ENCODE measurements at places on chromosomes 16 and 17. TPM values are rescaled to one million over a fixed set of nuclear protein-coding genes. Genes with fewer than 3 reads are reported as not detected.

DNA sequence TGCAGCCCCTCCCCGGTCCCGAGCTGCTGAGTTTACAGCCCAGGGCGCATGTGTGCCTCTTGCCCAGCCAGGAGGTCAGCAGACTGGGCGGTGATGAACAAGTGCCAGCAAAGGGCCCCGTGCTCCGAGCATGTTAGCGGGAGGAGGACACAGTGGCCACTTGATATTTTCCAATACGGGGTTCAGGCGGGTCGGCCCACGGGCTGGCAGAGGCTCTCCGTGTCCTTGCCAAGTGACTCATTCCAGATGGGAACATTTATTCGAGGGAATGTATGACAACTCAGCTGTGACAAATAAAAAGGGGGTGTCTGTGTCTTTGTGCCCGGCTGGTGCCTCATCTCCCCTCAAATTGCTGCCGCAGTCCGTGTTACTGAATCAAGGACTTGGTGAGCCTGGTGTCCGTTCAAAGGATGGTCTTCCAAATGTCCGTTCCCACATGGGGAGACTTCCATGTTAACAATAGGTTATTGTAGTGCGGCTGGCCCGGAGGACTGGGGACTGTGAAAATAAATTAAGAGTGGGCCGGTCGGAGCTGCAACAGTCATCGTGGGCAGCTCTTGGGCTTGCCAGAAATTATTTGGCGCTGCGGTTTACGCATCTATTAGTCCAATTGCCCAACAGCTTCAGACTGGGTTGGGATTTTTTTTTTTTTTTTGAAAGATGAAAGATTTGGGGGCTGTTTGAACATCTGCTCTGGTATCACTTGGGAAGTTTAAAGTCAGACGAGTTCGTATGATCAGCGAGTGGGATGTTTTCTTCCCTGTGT, 174.0 kb upstream of the CIBAR2 start:
- H3K4me1 ChIP-seq, result no peaks in the 10 kb centered on the region
- no peak overlapping the region for H3K4me3 ChIP-seq
- no peak overlapping the region for H3K27ac ChIP-seq

- no peak overlapping the region for H3K4me3 ChIP-seq
- H3K4me1 ChIP-seq, result peaks cover 86% of the 10 kb centered on the region
- DNase-seq, result no peak
- peak overlapping the region; percentile 99 for H3K27ac ChIP-seq
- no peaks in the 10 kb centered on the region for H3K27me3 ChIP-seq
These were observed 20.0 kb downstream of the KSR1 start for GRCh38 chr17:27475981-27476895.

- DNase-seq, result no peak
- no peak overlapping the region for H3K4me3 ChIP-seq
- H3K27me3 ChIP-seq, result no peaks in the 10 kb centered on the region
- H3K27ac ChIP-seq, result no peak overlapping the region
- H3K4me1 ChIP-seq, result no peaks in the 10 kb centered on the region
These were observed 34.8 kb downstream of the MYH13 start for GRCh38 chr17:10337976-10338375.

DNA sequence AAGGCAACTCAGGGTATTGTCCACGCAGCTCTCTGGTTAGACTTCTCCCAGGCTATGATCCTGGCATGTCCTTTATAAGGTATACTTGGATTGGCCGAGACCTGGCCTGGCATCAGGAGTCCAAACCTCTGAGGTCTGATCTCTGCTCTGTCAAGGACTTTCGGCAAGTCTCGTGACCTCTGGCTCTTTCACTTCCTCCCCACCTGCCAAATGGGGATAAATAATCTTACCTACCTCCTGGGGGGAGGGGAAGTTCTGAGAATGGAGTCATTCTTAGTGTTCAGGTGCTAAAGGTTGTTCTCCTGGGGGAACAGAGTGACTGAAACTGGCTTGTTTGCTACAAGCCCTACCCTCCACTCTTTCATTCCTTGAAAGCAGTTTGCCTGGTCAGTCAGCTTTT, 7.6 kb downstream of the ATXN1L start:
- H3K4me1 ChIP-seq, result peaks cover 29% of the 10 kb centered on the region
- H3K4me3 ChIP-seq, result no peak overlapping the region
- no peak overlapping the region for H3K27ac ChIP-seq
- H3K27me3 ChIP-seq, result no peaks in the 10 kb centered on the region
- no peak for DNase-seq

- H3K36me3 ChIP-seq, result no peaks in the 10 kb centered on the region
- no peak overlapping the region for H3K4me3 ChIP-seq
These were observed 169.3 kb downstream of the CYB561 start for GRCh38 chr17:63276821-63277220.

Gene CA5A
- total RNA-seq, result not detected

GRCh38 chr16:56048425-56049105, 142.7 kb upstream of the GNAO1 start:
- peaks cover 6% of the 10 kb centered on the region for H3K4me1 ChIP-seq
- no peak for DNase-seq
- peak overlapping the region; percentile 61 for H3K4me3 ChIP-seq
- peaks cover 26% of the 10 kb centered on the region for H3K27me3 ChIP-seq
- H3K36me3 ChIP-seq, result no peaks in the 10 kb centered on the region

DNA sequence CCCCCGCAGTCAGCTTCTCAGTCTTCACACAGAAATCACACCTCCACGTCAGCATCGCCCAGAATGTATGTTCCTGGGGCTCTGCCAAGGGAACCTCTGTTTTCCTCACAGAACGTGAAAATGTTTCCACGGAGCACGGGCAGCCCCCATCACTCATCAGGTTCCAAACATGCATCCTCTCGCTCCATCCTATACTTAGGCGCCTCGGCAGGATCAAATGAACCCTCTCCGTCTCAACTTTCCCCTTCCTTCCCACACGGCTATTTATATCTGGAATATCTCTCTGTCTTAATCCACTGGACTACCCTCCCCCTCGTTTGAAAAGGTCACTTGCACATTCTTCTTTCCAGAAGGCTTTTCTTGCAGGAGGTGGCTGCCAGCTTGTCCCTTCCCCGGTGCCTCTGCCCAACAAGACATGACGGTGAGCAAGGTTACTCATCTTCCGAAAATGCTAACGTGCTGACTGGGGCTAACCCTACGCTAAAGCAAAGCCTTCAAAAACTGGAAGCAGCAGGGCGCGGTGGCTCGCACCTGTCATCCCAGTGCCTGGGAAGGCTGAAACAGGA, 21.6 kb downstream of the NXN start:
- H3K36me3 ChIP-seq, result no peaks in the 10 kb centered on the region
- no peak overlapping the region for H3K27ac ChIP-seq
- peaks cover 13% of the 10 kb centered on the region for H3K27me3 ChIP-seq
- no peak overlapping the region for H3K4me3 ChIP-seq
- H3K4me1 ChIP-seq, result no peaks in the 10 kb centered on the region
- no peak for DNase-seq

GRCh38 chr16:10325783-10326543, 59.9 kb upstream of the ATF7IP2 start:
- H3K36me3 ChIP-seq, result peaks cover 7% of the 10 kb centered on the region
- no peak overlapping the region for H3K4me3 ChIP-seq
- no peaks in the 10 kb centered on the region for H3K27me3 ChIP-seq
- H3K27ac ChIP-seq, result no peak overlapping the region
- no peak for DNase-seq

DNA sequence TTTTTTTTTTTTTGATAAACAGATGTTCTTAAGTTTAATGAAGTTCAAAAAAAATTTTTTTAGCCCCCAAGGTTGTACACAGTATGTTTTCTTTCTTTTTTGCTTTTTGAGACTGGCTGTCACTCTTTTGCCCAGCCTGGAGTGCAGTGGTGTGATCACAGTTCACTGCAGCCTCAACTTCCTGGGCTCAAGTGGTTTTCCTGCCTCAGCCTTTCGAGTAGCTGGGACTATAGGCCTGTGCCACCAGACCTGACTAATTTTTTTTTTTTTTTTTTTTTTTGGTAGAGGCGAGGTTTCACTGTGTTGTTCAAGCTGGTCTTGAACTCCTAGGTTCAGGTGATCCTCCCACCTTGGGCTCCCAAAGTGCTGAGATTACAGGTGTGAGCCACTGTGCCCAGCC, 12.8 kb downstream of the ITGAE start:
- H3K27ac ChIP-seq, result no peak overlapping the region
- H3K27me3 ChIP-seq, result peaks cover 21% of the 10 kb centered on the region
- no peak for DNase-seq
- peaks cover 21% of the 10 kb centered on the region for H3K4me1 ChIP-seq

Gene DUS2
- total RNA-seq, result 25.2 TPM

- no peaks in the 10 kb centered on the region for H3K36me3 ChIP-seq
- H3K27me3 ChIP-seq, result no peaks in the 10 kb centered on the region
- H3K4me1 ChIP-seq, result no peaks in the 10 kb centered on the region
These were observed 70.3 kb downstream of the DNAH9 start for GRCh38 chr17:11668618-11669017.

- peaks cover 56% of the 10 kb centered on the region for H3K4me1 ChIP-seq
- peak overlapping the region; percentile 66 for H3K4me3 ChIP-seq
- peak overlapping the region; percentile 71 for H3K27ac ChIP-seq
- no peak for DNase-seq
These were observed 4.1 kb downstream of the MMP25 start for GRCh38 chr16:3050487-3050886.

DNA sequence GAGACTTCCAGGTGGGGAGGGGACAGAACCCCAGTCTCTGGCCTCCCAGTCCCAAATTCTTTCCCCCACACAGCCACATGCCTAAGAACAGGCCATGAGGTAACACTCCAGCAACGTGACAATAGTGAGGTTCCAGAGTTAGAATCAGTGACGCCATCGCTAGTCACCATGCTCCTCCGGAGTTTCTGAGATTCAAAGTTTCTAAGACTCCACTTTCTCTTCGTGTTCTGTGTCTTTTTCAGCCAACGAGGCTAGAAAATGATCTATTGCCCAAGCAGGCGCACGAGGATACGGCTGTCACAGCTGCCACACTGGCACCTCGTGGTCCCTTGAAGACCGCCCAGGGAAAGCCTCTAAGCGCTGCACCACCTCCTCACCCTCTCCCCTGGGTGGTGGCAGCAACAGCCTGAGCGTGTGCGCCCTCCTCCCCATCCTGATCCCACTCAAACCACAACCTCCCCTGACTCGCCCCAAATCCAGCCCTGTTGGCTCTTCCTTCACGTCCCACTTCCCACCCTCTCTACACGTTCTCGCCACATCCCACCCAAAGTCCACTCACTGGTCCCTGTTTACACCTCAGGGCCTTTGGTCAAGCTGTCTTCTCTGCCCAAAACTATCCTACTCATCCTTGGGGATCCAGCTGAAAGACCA, 1.0 kb downstream of the MCRIP1 start:
- no peaks in the 10 kb centered on the region for H3K27me3 ChIP-seq
- H3K27ac ChIP-seq, result peak overlapping the region; percentile 97
- peak overlapping the region; percentile 98 for H3K4me3 ChIP-seq

DNA sequence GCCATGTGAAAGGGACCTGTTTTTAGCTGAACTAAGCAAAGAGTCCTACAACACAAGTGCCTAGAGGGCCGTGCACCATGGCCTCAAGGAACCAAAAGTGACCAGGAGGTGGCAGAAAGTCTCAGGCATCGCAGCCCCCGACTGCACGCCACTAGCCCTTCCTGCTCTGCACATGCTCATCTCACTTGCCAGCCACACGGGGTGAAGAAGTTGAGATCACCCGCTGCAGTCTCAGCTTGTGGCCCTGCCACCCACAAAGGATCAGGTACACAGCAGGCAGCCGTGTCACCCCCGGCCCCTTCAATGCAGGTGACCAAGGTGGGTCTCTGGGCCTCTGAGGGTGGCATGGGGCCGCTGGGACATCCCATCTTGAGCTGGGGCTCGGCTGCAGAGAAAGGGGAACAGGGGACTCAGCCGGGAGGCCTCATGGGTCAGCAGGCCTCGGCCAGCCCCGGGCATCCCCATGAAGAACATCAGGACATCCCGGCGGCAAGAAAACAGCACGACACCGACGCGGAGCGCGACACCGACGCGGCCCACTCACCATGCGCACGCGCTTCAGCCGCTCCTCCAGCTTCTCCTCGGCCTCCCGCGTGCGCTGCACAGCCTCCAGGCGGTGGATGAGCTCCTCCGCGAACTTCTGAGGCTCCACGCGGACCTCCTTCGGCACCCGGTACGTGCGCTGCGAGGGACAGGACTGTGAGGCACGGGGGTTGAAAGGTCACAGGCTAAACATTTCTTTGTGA, 21.0 kb downstream of the PDIA2 start:
- no peak for DNase-seq
- no peak overlapping the region for H3K4me3 ChIP-seq
- H3K27ac ChIP-seq, result no peak overlapping the region
- H3K36me3 ChIP-seq, result peaks cover 1% of the 10 kb centered on the region

- peak; percentile 78 for DNase-seq
- peak within 1 kb of the TSS; percentile 72 for H3K4me3 ChIP-seq
- peak within 1 kb of the TSS; percentile 78 for H3K27ac ChIP-seq
- peaks cover 38% of the 10 kb centered on the region for H3K4me1 ChIP-seq
These were observed at the start of gene LASP1NB for GRCh38 chr17:38925263-38925995. Gene LASP1NB, plus strand, starts transcription at chr17:38925614.

Gene G6PC1
- total RNA-seq, result not detected

GRCh38 chr16:12228602-12229499, 252.3 kb downstream of the SNX29 start:
- H3K4me1 ChIP-seq, result no peaks in the 10 kb centered on the region
- H3K27me3 ChIP-seq, result no peaks in the 10 kb centered on the region
- peak; percentile 34 for DNase-seq
- no peak overlapping the region for H3K27ac ChIP-seq
- no peak overlapping the region for H3K4me3 ChIP-seq
- no peaks in the 10 kb centered on the region for H3K36me3 ChIP-seq

GRCh38 chr16:69566981-69567680, 1.4 kb downstream of the NFAT5 start:
- H3K27me3 ChIP-seq, result no peaks in the 10 kb centered on the region
- H3K27ac ChIP-seq, result peak overlapping the region; percentile 98
- peaks cover 2% of the 10 kb centered on the region for H3K36me3 ChIP-seq
- H3K4me1 ChIP-seq, result peaks cover 41% of the 10 kb centered on the region
- DNase-seq, result no peak

Gene SNX20
- total RNA-seq, result 76.3 TPM

- H3K27me3 ChIP-seq, result no peaks in the 10 kb centered on the region
- H3K4me3 ChIP-seq, result peak overlapping the region; percentile 52
- no peak for DNase-seq
- H3K36me3 ChIP-seq, result peaks cover 22% of the 10 kb centered on the region
These were observed 30.7 kb downstream of the YPEL2 start for GRCh38 chr17:59361916-59362810.
